ENCODE measurements at places on chromosomes 1 and 21.

DNA sequence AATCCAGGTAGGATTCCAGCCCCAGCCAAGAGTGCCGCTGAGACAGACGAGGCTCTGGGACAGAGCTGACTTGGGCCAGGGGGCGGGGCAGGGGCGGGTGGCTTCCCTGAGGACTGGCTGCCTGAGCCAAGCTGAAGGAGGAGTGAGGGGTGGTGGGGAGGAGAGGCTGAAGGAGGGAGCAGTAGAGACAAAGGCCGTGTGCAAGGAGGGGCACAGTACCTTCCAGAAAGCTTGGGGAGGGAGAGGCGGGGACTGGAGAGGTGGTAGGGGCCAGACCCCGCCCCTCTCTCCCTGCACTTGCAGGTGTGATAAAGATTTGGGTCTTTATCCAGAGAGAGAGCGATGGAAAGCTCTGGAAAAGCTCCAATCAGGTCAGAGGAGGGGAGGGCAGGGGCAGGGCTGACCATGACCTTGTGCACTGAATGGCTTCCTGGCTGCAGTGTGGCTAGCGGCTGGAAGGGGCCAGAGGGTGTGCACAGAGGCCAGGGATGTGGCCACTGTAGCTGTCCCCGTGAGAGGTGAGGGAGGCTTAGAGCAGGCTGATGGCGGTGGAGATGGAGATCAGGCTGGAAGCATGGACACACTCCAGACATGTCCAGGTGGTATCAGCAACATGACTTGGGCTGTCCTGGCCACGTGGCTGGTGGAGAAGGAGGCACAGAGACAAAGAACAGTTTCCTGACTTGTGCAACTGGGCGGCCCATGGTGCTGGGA lies 6.7 kb upstream of the EPHA8 start:
- DNase-seq: no peak

DNA sequence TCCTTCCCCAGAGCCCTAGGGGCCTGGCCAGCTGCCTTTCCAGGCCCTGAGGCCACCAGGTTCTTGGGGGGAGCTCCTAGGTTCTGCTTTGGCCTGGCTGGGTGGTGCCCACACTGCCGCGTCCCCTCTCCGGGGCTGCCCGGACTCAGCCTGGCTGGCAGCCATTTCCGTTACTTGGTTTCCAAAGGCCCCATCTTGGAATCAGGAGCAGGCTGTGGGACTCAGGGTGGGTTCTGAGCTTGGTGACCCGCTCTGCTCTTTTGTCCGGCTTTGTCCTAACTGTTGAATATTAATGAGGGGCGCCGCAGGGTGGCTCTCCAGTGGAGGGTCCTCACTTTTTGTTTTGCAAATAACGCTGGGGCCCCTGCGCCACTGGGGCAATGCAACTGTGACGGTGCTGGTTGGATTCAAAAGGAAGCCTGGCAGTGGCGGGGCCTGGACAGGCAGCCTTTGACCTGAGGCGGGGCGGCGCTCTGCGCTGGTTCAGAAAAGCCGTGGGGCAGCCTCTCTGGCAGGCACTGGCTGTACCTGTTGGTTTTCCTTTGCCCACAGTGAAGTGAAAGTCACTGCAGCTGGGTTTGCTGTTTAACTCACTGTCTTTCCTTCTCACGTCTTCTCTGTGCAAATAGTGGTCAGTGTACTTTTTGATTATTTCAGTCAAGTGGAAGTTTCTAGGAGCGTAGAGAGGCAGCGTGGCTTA lies 20.2 kb downstream of the SKI start:
- no peak for DNase-seq

GRCh38 chr1:198656500-198656932 lies 17.7 kb downstream of the PTPRC start:
- DNase-seq: no peak

DNA sequence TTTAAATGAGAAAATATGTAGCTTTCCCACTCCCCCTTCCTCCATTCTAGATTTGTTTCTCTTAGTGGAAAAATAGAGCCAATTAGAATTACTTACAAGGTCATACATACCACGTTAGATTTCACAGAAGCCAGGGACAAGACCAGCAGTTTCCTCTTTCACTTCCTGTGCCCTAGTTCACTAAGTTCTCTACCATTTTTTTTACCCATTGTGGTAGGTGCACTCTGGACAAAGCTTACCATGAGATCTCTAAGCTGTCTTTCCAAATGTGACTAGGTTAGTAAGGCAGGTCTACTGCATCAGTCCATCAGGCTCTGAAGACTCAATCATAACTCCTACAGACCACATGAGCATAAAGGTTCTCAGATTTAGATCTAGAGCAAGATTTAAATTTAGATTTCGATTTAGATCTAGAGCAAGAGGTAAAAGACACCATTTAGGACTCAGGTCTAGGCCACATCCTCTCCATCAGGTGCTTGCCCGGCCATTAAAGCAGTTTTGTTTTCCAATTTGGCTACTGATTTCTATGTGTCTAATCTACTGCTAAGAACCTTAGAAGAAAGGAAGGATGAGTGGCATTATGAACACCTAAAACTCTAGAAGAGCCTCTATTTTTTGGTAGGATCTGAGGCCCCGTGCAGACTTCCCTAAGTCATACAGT lies 235.3 kb downstream of the FAF1 start:
- no peak for DNase-seq

DNA sequence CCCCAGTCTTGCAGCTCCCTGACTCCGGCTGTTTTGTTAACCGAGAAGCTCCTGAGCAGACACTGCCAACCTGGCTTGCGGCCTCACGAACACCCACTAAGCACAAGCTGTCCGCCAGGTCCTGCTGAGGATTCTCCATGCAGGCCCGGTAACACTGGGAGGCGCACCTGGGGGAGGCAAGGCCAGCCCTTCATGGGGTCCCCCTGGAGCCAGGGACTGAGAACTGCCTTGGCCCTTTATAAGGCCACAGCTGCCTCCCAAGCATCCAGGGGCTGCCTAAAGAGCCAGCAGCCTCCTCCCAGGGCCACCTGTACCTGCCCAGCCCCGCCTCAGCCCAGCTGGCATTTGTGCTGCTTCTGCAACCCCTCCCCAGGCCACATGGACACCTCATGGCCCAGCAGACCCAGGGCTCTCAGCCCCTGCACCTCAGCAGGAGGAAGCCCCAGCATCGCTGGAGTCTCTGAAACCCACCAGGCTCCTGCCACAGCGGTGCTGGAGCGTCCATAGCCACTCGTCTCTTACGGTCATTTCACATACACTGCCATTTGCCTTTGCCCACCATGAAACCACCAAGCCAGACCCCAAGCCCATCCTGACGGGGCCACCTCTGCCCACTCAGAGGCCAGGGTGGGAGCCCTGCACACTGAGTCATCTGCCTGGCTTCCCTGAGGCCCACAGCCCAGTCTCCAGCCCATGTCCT lies 82.5 kb downstream of the NPHP4 start:
- no peak for DNase-seq

DNA sequence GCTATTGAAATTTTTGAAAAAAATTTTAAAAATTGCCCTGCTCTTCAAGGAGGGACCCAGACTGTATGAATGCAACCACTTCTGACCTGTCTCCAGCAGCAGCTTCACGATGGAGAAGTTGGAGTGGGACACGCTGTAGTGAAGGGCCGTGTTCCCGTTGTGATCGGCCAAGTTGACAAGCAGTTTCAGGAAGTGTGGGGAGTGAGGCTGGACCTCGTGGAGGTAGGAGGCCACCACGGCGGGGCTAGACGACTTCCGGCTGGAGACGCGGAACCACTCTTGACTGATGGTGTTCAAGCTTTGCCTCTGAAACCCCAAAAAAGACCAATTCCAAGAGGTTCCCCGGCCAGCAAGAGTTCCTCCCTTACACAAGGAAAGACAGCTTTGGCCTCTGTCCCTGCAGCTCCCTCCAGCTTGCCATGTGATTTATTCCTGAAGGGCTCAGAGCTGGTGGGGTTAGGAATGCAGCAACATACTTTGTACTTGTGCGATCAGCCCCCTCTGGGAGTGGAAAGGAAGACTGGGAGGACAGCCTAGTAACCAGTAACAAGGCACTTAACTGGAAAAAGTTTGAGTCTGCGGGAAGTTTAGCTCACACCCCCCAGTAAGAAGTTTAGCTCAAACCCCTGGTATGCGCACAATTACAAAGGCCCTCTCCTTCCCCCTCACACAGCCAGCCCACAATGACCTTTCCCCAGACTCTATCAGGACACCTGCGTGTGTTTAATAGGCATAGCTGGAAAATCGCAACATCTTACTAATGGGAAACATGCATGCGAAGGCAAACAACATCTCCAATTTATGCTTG lies 56.0 kb downstream of the KANK4 start:
- DNase-seq: no peak

- peak; percentile 69 for DNase-seq
Observed at GRCh38 chr1:9315411-9316079, 22.9 kb downstream of the SPSB1 start.

- DNase-seq: no peak
Observed at GRCh38 chr1:42932442-42932941, 26.2 kb downstream of the SLC2A1 start.

GRCh38 chr1:28200234-28200873 lies 23.9 kb upstream of the PTAFR start:
- DNase-seq: no peak

DNA sequence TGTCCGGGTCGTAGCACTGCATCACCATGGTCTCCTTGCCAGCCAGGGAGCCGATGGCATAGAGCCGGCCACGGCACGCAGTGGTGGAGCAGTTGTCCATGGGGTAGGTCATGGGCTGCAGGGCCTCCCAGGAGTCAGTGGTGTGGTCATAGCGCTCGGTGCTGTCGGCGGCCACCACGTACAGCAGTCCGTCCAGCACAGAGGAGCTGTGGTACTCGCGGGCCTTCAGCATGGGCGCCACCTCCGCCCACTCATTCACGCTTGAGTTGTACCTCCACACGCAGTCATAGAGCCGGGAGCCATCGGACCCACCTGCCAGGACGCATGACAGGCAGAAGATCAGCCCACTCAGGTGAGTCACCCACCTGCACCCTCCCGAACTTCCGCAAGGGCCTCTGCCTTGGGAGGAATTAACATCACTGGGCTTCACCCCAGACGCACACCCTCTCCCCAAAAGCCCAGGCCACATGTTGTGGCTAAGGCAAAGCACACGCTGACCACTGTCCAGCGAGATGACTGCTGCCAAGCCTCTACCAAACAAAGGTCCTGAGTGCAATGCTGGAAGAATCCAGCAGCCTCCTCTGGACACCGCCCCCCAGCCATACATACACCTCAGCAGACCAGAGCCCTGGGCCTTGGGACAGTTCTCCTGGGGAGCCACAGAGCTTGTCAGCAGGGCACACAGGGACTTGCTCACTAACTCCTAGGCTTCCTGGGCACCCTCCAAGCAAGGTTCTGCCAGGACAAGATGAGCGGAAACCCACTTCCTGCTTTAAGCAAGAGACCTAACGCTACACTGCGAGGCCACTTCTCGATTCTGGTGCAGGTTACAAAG lies 3.3 kb downstream of the KLHL21 start:
- DNase-seq: no peak

GRCh38 chr1:243244432-243244841 lies 10.6 kb downstream of the CEP170 start:
- no peak for DNase-seq

DNA sequence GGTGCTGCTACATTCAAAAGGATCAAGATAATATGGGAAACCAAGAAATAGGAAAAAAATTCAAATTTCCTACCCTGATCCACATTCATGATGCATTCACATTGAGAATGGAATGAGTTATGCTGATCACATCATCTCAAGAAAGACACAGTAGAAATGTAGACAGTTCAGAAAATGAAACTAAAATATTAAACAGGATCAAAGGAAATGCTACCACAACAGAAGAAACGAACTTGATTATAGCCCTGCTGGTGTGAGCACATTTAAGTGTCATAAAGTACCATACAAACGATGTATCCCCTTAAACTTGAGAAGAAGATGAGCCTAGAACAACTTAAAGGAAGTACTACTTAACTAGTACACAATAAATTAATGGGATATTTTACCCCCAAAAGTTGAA lies 21.3 kb downstream of the SYDE2 start:
- no peak for DNase-seq

GRCh38 chr1:74570797-74571492 lies 58.5 kb upstream of the LRRC53 start:
- DNase-seq: no peak

GRCh38 chr1:1080122-1080757 lies 6.1 kb upstream of the RNF223 start:
- DNase-seq: no peak

DNA sequence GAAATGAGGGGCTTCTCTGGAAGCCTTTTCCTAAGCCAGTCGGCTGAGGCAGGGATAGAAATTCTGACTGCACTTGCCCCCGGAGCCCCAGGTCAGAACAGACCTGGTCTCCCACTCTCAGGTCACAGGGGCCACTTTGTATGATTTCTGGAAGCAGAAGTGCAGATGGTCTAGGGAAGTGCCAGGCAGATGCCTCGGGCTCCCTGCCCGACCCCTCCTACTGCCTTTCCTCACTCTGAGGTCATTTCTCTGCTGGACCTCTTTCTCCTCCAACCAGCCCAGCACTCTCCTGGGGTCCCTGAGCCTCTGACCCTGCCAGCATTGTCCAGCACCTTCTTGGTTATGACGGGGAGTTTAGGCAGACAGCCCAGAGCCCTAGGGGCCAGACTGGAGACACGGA lies 8.7 kb downstream of the RUNX3 start:
- no peak for DNase-seq

DNA sequence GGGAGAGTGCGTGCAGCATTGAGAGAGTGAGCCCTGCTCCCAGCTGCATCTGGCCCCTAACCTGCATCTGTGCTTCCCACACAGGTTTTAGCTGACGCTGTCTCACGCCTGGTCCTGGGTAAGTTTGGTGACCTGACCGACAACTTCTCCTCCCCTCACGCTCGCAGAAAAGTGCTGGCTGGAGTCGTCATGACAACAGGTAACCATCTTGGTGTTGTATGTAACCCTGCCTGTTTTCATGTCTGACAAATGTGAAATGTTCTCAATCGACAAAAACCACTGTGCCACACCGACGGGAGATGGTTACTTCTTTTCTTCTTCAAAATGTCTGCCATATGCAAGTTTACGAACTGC lies 105.8 kb downstream of the ADARB1 start:
- no peak for DNase-seq

DNA sequence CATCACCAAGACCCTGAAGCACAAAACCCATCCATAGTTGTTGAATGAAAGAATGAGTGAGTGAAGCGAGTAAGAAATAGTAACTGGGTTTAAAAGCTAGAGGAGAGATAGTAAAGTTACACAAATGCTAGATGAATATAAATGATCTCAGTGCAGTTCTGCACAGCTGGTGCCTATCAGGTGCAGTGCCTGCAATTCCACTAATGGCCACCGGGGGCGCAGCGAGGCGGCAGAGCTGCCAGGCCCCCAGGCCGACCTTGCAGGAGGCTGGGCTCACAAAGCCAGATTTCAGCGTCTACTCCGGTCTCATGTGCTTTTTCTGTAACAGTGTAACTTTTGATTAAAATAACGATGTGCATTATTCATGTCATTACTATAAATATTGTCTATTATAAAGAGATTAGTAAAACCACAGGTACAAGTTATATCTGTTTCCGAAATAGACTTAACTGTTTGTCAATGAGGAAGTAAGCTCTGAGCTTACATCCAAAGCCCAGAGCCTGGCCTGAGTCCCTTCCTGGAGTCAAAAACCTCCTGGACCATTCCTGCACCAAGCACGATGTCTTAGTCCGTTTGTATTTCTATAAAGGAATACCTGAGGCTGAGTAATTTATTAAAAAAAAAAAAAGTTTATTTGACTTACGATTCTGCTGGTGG lies 477.6 kb downstream of the NPHP4 start:
- no peak for DNase-seq

GRCh38 chr1:245832771-245833527 lies 674.1 kb downstream of the SMYD3 start:
- DNase-seq: no peak

- no peak for DNase-seq
Observed at GRCh38 chr1:160607672-160608032, 28.4 kb upstream of the CD84 start.
